ENCODE measurements at places on chromosomes 4 and X. TPM values are rescaled to one million over a fixed set of nuclear protein-coding genes. Genes with fewer than 3 reads are reported as not detected.

DNA sequence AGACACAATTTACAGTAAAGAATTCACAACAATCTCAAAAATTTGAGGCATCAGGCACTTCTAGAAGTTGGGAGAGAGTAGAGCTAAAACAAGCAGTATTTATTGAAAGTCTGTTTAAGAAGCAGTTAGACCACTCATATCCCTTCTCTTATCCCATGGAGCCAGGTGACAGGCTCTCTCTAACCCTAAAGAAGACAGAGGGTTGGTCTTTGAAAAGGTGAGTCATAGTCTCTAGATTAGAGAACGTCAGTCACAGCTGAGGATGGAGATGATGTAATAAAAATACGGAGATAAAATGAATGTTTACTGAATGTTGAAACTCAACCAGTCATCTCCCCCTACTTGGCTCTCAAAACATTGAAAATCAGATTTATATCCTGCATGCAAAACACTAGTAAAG lies 223.8 kb downstream of the CHIC2 start:
- DNase-seq = no peak

GRCh38 chr4:56910172-56910967 lies 2.7 kb downstream of the REST start:
- DNase-seq = no peak

GRCh38 chrX:84165711-84166110 lies 22.3 kb downstream of the RPS6KA6 start:
- DNase-seq = no peak

DNA sequence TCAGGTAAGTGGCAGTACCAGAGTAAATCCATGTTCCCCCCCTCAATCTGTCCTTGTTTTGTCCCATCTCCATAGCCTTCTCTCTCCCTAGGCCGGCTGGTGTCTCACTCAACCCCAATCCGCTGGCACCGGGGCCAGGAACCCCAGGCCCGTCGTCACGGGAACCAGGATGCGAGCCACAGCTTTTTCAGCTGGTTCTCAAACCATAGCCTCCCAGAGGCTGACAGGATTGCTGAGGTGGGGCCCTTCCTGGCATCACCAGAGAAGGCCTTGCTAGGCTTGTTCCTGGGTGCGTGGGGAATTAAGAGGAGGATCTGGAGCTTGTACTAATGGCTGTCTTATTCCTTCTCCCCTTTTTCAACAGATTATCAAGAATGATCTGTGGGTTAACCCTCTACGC lies 2.7 kb downstream of the TSPYL2 start:
- DNase-seq = no peak

- DNase-seq = no peak
These were observed 959 bp downstream of the SMPX start for GRCh38 chrX:21756785-21757529.

GRCh38 chr4:101280866-101281600 lies 66.3 kb downstream of the PPP3CA start:
- no peak for DNase-seq

Gene STPG2
- 1.6 TPM for total RNA-seq

Gene PLRG1
- total RNA-seq = 38.1 TPM

Gene ABCB7
- total RNA-seq = 75.8 TPM

Gene TXK
- total RNA-seq = 3.4 TPM
